ENCODE measurements at places on chromosomes 1 and 21.

DNA sequence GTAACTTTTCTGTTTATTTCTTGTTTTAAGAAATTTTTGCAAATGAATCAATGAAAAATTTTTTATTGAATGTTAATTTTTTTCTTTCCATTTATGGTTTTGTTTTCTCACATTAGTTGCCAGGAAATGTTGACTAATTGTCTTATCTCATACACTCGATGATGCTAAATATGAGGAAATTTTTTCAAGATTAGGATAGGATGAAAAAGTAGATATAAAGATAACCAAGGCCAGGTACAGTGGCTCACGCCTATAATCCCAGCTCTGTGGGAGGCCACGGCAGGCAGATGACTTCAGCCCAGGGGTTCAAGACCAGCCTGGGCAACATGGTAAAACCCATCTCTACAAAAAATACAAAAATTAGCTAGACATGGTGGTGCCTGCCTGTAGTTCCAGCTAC lies 12.6 kb downstream of the LAX1 start:
- no peak for DNase-seq

GRCh38 chr1:12149791-12150175 lies 17.0 kb upstream of the TNFRSF1B start:
- DNase-seq: no peak

- no peak for DNase-seq
These were observed 8.4 kb downstream of the QSOX1 start for GRCh38 chr1:180163041-180163440.

- no peak for DNase-seq
These were observed 3.6 kb upstream of the FHAD1 start for GRCh38 chr1:15243275-15244043.

GRCh38 chr1:153567621-153568366 lies 2.1 kb upstream of the S100A2 start:
- peak; percentile 87 for DNase-seq

DNA sequence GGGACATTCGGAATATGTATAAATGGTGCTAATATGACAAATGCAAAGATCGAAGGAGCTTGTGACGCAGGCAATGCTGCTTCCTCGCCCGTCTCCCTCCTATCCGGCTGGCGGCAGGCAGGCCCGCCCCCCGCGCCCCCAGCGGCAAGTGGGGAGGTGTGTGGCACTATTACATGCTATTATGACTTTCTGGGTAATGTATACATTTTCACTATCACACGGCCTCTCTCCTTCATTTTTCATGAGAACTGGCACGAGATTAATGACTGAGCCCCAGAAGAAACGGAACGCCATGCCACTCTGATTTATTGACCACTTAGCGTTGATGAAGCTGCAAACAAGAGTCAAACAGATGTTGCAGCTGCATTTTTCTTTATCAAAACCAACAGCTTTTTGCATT lies 138.9 kb upstream of the VAMP3 start:
- DNase-seq: no peak

- no peak for DNase-seq
These were observed 41.0 kb downstream of the NEK2 start for GRCh38 chr1:211634461-211634860.

GRCh38 chr1:51669272-51669671 lies 52.4 kb downstream of the OSBPL9 start:
- DNase-seq: peak; percentile 67

DNA sequence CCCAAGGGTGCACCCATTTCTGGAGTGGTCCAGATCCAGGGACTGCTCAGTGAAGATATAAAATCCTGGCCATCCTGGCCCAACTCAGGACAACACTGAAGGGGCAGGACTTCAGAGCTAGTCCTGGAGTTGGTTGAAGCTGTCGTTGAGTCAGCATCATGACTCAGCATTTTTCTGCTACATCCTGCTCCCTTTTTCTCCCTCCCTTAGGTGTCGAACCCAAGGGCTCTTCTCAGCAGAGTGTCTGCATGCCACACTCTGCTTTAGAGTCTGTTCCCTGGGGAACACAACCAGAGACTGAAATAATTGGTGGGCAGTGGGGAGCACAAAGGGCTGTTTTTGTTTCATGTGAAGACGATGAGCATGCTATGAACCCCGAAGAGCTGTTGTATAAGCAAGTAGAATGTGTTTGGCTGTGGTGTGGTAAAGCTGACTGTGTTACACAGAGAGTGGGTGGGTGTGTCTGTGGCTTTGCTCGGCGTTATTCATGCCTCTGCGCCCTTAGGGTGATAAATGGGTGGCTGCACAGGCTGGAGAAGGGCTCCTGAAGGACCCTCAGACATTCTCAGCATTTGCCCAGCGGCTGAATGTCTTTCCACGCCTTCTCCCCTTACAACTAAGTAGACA lies 167.2 kb downstream of the CYYR1 start:
- DNase-seq: peak; percentile 2

DNA sequence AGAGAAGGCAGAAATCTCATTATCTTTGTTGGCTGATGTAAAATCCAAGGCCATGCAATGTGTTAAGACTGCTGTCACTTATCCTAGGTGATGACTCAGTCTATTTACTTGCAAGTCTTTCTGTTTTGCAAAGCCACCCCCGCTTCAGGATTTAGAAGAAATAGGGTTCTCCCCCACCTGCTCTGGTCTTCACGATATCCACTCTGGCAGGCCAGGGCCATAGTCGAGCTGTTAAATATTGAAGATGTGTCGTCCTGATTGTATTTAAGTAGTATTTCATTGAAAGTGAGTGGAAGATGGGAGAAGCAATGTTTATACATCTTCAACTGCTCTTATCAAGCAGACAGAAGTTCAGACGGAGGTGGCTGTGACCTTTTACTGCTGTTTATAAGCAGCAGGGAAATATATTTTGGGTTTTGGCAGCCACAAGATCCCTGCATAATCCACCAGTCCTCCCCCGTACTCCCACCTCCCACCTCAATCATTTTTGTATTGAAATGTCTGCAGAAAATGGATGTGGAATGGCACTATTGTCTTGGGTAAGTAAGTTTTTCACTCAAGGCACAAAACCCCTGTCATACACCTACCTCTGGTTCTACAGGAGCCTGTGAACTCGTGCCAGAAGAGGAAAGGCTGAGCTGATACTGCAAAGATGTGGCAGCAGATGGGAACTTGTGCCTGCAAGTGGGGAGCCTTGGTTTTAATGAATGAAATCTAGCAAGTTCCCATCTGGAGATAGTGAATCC lies 117.4 kb downstream of the MRPS6 start:
- no peak for DNase-seq

DNA sequence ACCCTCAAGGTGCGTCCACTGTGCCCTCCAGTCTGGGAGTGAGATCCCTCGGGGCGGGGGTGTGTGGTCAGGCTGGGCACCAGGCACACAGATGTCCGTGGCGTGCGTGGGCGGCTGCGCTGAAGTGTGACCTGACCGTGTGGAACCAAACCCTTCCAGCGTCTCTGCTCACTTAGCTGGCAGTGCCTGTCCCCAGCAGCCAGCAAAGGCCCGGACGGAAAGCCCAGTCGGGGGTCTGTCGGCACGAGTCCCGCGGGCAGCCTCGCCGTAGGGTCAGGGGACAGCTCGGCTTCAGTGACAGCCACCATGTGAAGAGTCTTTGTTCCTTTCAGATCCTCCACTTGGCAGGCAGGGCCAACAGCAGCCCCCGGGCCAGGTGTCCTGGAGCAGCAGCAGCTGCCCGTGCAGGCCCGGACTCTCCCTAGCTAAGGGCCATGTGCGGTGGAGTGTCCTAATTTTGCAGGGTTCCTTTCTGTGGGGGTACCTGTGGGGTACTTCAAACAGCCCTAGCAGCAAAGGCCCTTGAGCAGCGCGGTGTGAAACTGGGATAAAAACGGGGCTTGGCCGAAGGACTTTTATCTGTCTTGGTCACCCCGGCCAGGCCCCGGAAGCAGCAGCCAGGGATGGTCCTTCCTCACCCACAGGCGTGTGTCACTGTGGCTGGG lies 11.6 kb downstream of the TTLL10 start:
- DNase-seq: peak; percentile 26

DNA sequence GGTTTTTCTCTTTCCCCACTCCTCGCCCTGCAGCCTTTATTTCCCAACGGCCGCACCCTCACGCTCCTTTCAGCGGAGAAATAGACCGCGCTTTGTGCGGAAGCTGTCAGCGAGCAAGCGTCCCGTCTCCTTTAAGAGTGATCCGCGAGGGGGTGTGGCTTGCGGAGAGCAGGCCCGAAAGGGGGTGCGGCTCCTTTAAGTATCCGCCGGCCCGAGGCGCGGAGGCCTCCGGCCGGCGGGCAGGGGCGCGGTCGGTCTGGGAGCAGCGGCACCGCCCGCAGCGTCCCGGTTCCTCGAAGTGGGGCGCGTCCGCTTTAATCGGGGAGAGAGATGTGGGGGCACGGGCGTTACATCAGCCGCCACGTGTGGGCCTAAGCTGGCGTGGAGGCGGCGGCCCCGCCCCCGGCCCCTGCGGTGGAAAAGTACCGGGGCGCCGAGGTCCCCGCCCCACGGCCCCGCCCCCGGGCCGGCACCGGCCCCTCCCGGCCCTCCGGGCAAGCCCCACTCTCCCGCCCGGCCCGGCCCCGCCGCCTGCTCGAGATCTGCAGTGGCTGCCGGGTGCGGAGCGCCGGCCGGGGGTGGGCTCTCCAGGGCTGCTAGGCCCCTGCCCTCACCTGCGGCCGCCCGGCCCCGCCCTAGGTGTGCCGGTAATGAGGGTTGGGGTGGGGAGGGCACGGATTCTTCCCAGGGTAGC lies 1.2 kb downstream of the SLC6A9 start:
- DNase-seq: peak; percentile 81

DNA sequence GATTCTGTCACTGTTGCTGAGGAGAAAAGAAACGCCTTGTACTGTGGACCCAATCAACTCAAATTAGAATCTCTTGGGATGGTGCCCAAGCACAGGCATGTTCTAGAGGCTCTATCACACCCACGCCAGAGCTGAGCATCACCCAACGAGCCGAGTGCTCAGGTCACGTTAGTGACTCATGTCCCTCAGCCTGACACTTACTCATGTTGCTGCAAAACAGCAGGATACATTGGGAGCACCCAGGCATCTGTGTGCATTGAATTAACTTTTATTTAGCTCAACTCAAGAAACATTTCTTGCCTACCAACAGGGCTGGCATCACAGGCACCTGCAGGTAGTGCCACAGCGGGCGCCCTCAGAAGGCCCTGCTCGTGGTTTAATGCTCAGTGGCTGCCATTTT lies 149.8 kb downstream of the ETS2 start:
- DNase-seq: peak; percentile 32

- no peak for DNase-seq
These were observed 3.2 kb downstream of the SON start for GRCh38 chr21:33546086-33546485.

DNA sequence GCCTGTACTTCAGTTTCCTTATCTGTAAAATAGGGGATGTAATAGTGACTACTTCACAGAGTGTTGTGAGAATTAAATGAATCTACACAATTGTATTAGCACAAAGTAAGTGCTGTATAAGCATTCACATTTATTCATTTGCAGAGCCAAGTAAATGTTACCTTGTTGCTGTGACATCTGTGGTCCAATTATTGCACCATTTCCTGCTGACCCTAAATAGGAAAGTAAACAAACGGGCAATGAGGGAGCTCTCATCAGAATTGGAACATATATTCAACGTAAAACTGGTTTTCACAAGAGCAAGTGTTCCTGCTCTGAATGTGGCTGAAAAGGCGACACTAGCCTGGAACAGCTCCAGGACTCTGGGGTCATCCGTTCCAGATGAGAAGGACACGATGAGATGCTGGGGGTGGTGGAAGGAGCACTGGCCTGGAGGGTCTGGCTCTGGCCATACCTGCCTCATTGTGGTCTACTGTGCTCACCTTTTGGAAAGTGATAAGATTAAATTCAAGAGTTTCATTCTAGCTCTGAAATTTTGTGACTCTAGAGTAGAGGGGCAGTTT lies 34.5 kb downstream of the PROX1 start:
- DNase-seq: no peak

Measured in SHP77 (cell line).